ENCODE measurements at places on chromosomes 11 and 22.

DNA sequence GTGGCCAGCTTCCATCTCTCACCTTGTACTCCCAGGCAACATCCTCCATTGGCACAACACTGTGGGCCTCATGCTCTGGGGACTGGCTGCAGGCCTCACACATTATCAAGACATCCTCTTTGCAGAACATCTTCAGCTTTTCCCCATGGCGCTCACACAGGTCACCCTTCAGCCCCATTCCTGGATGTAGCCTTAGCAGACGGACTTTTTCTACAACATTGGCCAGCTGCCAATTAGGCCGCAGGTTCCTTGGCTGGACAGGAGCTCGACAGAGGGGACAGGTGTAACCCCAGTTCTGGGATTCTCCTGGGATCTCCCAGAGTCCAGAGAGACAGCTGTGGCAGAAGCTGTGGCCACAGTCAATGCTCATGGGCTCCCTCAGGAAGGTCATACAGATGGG is 3.0 kb downstream of the TRIM68 start:
- DNase-seq: no peak

- DNase-seq: no peak
Measured at GRCh38 chr22:28923826-28924732, 40.7 kb downstream of the ZNRF3 start.

- DNase-seq: peak; percentile 20
Measured at GRCh38 chr22:30304495-30305244, 15.4 kb upstream of the CASTOR1 start.

GRCh38 chr11:96543177-96543576 is 153.4 kb downstream of the JRKL start:
- DNase-seq: no peak

DNA sequence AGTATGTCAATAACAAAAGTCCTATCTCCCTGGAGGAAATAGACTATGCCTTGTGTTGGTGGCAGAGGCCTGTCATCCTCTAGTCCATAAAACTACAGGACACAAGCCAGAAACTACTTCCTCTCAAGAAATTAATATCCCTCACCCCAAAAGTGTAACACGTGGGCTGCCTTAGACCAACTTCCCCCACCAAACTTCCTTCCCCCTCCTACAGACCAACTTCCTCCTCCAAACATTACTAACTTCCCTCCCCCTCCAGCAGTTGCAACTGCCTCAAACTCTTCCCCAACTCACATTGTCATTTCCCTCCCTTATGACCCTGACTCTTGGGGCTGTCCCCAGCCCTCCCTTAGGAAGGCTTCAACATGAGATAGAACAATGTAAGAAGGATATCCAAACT is 6.3 kb downstream of the OR52K2 start:
- DNase-seq: no peak

DNA sequence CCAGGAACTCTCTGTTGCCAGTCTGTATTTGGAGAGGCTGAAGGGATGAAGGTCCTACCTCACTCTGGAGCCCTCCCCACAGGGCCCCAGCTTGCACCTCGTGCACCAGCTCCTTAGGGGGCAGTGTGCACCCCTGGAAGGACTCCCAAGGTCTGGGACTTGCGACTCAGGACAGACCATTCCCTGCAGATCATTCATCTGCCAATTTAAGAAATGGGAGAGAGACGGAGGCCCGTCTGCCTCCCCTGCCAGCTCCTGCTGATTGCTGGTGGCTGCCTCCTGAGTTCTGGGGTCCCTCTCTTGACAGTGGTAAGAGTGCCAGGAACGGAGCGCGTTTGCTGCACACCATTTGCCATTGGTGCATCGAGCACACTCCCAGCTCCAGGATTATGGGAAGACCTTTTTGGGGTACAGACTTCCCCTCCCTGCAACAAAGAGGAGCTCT is 27.4 kb upstream of the MALAT1 start:
- DNase-seq: peak; percentile 57

DNA sequence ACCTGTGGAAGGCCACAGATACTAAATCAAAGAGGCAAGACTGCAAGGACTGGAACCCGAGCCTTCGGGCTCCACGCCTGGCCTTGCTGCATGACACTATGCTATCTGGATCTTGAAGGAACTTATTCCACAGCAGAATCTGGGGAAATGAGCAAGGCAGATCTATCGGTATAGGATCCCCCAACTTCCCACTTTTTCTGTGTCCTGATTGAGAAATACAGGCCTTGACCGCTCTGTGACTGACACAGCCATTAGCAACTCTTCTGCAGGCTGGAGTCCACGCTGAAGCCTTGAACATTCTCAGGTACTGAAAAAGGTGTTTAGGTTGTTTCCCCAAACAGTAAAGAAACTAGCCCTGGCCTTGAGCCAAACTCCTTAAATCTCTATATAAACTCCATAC is 241.2 kb upstream of the NARS2 start:
- no peak for DNase-seq

- no peak for DNase-seq
Measured at GRCh38 chr22:19824926-19825339, 29.7 kb downstream of the GNB1L start.

DNA sequence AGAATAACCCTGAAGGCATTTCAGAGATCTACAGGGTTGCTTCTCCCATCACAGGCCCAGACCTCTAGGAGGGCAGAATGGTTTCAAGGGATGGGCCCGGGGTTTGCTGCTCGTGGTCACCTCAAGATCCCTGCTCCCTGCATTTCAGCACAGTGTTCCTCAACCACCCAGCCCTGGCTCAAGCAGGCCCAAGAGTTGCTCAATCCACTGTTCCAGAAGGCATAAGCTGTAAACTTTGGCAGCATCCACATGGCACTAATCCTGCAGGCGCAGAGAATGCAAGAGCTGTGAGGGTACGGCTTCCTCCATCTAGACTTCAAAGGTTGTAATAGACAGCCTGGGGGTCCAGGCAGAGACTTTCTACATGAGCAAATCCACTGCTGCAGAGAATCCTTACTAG is 225.0 kb upstream of the UBASH3B start:
- DNase-seq: no peak

DNA sequence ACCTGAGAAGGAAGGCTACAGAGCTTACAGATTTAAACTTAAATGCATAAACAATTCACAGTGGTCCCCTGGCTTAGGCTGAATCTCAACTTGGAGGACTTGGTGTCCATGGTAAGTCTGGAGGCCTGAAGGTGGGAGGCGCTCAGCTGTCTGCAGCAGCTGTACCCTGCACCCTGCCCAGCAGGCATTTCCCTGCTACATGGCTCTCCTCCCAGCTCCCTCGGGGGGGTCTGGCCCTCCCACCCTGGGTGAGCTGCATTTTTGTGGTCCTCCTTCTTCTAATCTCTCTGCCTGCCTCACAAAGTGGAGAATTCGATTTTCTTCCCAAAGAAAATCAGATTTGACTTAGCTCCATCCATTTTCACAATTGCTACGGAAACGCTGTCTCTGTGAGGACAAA is 273.2 kb downstream of the KIRREL3 start:
- DNase-seq: peak; percentile 4

DNA sequence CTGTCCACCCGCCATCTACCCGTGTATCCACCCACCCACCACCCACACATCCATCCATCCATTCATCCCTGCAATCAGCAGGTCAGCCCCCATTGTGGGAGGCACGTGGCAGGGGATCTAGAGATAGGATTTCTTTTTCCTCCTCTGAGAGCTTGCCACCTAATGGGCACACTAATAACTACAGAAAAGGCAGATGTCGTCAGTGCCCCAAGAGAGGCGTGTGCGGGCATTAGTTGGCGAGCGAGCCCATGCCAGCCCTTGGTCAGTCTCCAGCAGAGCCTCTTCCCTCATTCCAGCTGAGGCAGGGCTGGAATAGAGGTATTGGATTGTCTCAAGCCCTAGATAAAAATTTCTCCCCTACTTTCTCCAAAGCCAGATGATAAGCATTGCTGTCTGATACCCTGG is 9.7 kb downstream of the USP2 start:
- DNase-seq: no peak

- DNase-seq: no peak
Measured at GRCh38 chr11:116164843-116165242, 607.9 kb downstream of the BUD13 start.

- DNase-seq: no peak
Measured at GRCh38 chr11:92300876-92301275, 76.3 kb downstream of the FAT3 start.

DNA sequence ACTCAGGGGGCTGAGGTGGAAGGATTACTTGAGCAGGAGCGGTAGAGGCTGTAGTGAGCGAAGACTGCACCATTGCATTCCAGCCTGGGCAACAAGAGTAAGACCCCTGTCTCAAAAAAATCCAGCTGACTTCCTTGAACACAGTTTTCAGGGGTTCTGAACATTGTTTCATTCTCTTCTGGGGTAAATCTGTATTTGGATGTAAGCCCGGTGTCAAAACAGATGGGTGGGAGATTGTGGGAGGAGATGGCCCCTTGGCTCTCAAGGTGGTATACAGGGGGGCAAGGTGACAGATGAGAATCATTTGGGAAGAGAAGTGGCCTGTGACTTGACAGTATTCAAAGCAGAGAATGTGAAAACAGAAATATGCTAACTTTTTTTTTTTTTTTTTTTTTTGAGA is 4.8 kb downstream of the ESAM start:
- DNase-seq: no peak

GRCh38 chr11:32396331-32396730 is 39.0 kb downstream of the WT1 start:
- no peak for DNase-seq

- DNase-seq: no peak
Measured at GRCh38 chr11:73318501-73319011, 10.5 kb downstream of the ARHGEF17 start.

DNA sequence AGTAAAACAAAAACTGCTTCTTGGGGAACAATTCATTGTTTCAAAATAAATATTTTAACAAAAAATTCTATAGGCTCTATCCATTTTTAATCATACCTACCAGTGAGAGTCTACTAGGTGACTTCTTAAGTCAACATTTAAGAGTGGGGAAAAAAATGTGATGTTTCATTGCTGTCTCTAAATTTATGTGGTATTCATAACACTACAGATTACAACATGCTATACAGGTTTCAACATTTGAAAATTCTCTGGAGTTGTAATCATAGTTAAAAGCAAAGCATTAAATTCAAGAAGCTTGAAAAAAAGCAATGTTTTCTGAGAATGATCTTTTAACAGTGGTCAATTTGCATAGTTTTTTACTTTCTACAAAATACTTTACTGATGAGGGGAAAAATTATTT is 18.3 kb downstream of the SBF2 start:
- no peak for DNase-seq

GRCh38 chr11:85752890-85753581 is 57.9 kb downstream of the SYTL2 start:
- DNase-seq: no peak

DNA sequence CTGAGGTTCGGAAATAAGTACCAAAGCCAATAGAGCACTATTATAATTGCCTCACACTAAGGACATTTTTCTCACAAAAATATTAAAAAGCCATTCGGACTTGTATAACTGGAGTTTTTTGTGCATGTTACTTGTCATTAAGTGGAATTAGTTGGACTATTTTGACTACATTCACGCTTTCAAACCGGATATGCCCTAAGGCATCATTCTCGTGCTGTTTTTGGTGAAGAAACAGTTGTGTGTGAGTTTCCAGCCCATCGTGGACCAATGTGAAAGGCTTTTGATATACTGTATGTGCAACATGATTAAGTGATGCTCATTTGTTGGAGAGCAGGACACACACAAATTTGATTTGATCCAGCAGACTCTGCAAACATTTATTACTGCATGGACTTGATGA is 192.8 kb downstream of the PGR start:
- DNase-seq: no peak

DNA sequence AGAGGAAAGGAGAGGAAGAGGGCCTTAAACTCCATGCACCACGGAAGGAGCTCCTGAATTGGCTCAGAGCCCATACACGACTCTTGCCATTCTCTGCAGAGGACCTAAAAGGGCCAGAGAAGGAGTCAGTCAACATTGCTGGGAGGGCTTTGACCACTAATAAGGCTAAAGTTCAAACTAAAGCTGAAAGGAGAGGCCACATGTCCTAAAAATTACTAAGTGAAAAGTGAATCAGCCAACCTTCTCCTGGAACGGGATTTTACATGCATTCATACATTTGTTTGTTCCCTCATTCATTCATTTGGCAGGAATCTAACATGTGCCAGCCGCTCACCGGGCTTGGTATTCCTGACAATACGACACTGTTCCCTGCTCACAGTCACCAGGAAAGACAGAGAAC is 10.5 kb downstream of the CLMP start:
- DNase-seq: no peak

GRCh38 chr22:17121233-17122195 is at the start of gene TMEM121B:
Gene TMEM121B, minus strand, starts transcription at chr22:17121360. Its CDS starts 233 bp downstream, at chr22:17121127.
- no peak for DNase-seq

Data from GM13976 (cell line).